ENCODE measurements at places on chromosomes 3 and 15. TPM values are rescaled to one million over a fixed set of nuclear protein-coding genes. Genes with fewer than 3 reads are reported as not detected.

ZNF385D gene
- total RNA-seq = 35.0 TPM

SUSD5 gene
- total RNA-seq = 3.9 TPM

RSL24D1 gene
- total RNA-seq = 81.0 TPM

HPS3 gene
- total RNA-seq = 40.0 TPM

CCDC191 gene
- total RNA-seq = 11.7 TPM

SLC2A2 gene
- not detected for total RNA-seq

SLC9A9 gene
- total RNA-seq = 23.5 TPM

LSAMP gene
- 52.5 TPM for total RNA-seq

IL20RB gene
- 0.38 TPM for total RNA-seq

GOLGA8M gene
- total RNA-seq = 1.9 TPM

CCDC80 gene
- 43.5 TPM for total RNA-seq

TMEM40 gene
- 0.82 TPM for total RNA-seq

BCL2A1 gene
- 1.5 TPM for total RNA-seq

TAGLN3 gene
- total RNA-seq = 78.5 TPM

CDC25A gene
- 4.6 TPM for total RNA-seq

SIDT1 gene
- 4.8 TPM for total RNA-seq

CCDC54 gene
- not detected for total RNA-seq

FSIP1 gene
- total RNA-seq = 4.3 TPM

MTMR10 gene
- total RNA-seq = 55.5 TPM

WNT7A gene
- 9.1 TPM for total RNA-seq

FRMD5 gene
- 25.5 TPM for total RNA-seq

ACOX2 gene
- 22.8 TPM for total RNA-seq

RAD51 gene
- 4.1 TPM for total RNA-seq

Data from camera-type eye (tissue), 1 donor.